CD4-positive, alpha-beta memory T cell (primary cell): ENCODE measurements at places on chromosomes 2 and 18.

- DNase-seq = no peak
Measured at GRCh38 chr2:104434318-104434792, 419.6 kb upstream of the POU3F3 start.

DNA sequence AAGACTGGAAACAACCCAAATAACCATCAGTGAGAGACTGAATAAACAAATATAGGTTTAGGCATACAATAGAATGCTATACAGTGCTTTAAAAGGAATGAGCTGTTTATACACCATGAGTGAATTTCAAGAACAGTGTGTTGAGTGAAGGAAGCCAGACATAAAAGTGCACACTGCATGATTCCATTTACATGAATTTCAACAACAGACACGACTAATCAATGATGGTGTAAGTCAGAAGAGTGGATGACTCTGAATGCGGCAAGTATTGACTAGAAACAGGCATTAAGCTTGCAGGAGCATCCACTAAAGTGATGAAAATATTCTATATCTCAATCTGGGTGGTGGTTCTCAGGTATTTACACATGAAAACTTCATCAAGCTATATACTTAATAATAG is 142.7 kb upstream of the SLC39A10 start:
- DNase-seq = no peak

DNA sequence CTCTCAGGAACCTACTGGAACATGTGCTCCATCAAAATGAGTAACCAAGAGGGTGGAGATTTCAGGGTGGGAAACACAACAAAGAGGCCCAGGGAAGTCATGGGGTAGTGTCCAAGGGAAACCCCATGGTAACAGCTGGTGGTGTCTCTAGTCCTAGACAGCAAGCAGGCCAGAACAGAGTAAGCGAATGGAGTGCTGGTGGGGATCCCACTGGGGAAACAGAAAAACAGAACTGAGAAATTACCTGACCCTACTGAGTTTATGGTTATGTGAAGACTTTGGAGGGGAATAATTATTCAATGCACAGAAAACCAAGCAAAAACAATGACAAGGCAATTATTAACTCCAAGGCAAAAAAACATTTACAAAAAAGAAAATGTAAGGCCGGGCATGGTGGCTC is 16.9 kb downstream of the ERCC3 start:
- no peak for DNase-seq

- DNase-seq = no peak
Measured at GRCh38 chr2:10057231-10058107, 14.1 kb downstream of the KLF11 start.

DNA sequence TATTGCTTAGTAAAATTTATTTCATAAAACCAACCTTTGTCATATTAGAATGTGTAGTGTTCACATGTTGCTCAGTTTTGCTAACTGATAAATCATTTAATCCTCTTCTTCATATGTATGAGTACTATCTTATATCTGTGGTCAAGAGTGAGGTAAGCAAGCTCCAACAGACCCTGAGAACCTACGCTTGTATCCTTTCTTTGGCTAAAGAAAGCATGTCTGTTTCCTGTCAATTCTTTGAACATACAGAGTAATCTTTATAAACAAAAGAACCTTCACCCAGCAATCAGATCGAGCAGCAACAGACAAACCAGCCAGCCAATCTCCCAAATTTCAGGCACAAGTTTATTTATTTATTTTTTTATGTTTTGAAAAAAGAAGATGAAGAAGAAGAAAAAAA is 6.4 kb downstream of the ADCYAP1 start:
- no peak for DNase-seq

GRCh38 chr2:58571181-58571852 is 330.2 kb upstream of the FANCL start:
- no peak for DNase-seq

DNA sequence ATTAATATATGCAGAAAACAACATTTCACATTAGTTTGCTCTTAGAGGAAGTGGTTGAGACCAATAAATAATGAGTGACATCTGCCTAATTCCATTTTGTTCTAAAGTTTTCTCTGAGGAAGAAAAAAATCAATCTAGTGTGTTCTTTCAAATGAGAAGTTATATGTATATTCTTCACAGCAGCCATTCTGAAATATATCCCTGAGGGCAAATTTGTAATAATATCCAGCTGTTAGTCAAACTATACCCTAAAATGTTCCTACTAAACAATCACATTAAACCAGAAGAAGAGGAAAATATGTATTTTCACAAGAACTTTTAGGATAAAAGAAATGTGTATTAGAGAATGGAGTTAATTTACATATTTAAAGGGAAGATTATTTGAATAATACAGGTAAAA is 375.1 kb upstream of the CDH19 start:
- no peak for DNase-seq

DNA sequence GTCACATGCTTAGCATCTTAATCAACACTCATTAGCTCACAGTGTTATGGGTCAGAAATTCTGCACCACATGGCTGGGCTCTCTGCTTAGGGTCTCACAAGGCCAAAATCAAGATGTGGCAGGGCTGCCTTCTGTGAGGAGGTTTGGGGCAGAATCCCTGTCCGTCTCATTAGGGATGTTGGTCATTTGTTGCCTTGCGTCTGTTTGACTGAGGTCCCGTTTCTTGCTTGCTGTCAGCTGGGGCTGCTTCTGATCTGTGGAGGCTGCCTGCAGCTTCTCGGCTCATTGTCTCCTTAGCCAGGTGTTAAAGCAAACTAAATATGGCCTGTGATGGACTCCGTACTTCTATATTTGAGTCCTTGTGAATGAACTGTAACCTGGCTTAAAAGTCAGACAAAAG is 146.5 kb downstream of the NDUFA10 start:
- DNase-seq = no peak
